ENCODE measurements at places on chromosomes 7 and 10.
A peak's percentile ranks its signal among the peaks of the same experiment; 100 is the strongest.

- DNase-seq: no peak
Observed at GRCh38 chr7:74233655-74234285, 20.4 kb downstream of the RFC2 start.

DNA sequence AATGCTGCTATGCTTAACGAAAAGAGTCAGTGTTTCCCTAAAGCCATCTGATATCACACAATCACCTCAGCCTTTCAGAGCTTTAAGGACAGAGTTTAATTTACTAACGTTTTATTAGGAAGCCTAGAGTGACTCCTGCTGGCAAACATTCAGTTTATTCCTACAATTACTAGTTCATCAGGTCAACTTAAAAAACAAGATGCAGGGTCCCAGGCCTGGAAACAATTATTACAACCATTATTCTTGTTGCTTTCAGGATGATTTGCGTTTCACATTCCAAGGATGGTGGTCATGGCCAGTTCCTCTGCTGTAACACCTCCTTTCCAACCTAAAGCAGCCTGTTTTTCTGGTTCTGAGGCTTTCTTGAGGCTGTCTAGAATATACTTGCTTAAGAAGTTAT lies 1.5 kb upstream of the FAM53B start:
- no peak for DNase-seq

DNA sequence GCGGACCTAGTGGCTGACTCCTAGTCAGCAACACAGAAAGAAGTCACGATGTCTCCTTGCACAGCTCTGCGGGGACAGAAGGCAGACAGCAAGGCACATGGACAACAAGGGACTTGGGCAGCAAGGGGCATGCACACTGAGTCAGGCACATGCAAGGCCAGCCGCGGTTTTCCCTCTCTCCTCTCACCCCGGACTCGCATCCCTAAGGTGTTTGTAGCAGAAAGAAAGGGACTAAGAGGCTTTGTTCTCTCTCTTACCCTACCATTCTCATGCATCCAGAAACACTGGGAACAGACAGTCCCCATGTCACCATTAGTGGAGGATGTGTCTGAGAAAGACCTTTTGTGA lies 193.3 kb upstream of the PHF14 start:
- DNase-seq: no peak

- no peak for DNase-seq
Observed at GRCh38 chr7:48511080-48511479, 339.8 kb downstream of the ABCA13 start.

- no peak for DNase-seq
Observed at GRCh38 chr7:137961200-137962177, 40.4 kb downstream of the CREB3L2 start.

DNA sequence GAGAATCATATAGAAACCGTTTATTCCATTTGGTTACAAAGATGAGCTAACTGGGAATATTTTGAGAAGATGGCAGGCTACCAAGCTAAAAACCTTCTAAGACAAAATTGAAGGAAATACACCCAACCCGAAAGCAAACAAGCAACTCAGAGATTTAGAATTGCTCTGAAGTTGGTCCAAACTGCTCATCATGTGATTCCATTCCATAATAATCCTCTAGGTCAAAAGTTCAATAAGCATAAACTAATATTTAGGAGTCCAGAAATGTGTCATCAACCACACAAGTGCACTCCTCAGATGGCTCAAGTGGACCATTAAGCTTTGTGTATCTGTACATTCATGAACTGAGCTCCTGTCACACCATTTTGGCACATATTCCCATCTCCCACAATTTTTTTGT lies 28.7 kb downstream of the DGKI start:
- no peak for DNase-seq

GRCh38 chr7:93723424-93724124 lies 149.1 kb upstream of the CALCR start:
- no peak for DNase-seq

DNA sequence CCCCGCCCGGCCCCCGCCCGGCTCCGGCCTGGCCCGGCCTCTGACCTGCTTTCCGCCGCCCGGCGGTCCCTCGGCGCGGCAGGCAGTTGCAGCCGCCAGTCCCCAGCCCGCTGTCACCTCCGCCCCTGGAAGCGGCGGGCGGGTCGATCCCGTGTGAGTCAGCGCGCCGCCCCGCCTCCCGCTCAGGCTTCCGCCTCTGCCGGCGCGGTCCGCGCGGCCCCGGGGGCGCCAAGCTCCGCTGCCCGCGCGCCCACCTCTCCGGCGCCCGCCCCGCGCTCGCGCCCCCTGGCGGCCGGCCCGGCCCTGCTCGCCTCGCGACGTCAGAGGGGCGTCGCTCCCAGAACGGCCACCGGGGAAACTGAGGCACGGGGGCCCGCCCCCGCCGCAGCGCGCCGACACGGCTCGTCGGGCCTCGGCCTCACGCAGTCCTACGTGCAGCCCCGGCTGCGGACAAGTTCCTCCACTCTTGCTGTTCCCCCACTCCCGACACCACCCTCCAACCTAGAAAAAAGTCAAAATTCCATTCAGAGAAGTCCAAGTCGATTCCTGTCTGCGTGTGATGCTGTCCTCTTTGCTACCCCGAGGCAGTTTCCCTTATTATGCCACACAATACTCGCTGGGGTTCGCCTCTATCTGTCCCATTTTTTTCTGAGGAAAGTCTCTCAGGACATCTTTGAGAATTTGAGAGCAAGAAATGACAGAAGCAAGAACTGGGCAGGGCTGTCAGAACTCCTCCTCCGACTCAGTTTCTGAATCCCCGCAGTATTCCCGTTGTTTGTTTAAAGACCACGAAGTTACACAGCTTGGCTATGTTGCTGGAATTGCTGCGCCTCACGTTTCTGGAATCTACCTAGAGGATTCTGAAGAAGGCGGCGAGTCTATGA lies at the start of gene DNMBP:
Gene DNMBP (minus strand): TSS at position 155 of the 884 bp plus-strand sequence. CDS start 37,823 bp downstream, outside the sequence.
- DNase-seq: no peak

DNA sequence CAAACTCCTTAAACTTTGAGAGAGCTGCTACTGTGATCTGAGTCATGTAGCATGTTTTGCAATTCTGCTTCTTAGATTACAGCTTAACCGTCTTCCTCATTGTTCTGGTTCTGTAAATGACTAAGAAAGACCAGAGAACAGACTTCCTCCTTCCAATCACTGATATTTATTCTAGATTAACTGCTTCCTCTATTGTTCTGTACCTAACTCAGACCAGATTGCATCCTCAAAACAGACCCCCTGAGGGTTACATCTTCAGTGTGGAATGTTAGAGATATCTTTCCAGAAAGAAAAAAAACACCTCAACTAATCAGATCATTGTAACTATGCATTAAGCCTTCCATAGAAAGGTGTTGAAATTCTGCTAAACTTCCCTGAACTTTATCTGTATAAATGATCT lies 5.7 kb upstream of the PIP start:
- DNase-seq: no peak

- DNase-seq: no peak
Observed at GRCh38 chr10:86813101-86813500, 56.7 kb downstream of the BMPR1A start.

- DNase-seq: no peak
Observed at GRCh38 chr7:34177476-34177875, 272.1 kb downstream of the BMPER start.

- DNase-seq: no peak
Observed at GRCh38 chr7:127413962-127414361, 21.5 kb upstream of the ZNF800 start.

GRCh38 chr10:103333934-103334520 lies 16.9 kb downstream of the PCGF6 start:
- peak; percentile 1 for DNase-seq

DNA sequence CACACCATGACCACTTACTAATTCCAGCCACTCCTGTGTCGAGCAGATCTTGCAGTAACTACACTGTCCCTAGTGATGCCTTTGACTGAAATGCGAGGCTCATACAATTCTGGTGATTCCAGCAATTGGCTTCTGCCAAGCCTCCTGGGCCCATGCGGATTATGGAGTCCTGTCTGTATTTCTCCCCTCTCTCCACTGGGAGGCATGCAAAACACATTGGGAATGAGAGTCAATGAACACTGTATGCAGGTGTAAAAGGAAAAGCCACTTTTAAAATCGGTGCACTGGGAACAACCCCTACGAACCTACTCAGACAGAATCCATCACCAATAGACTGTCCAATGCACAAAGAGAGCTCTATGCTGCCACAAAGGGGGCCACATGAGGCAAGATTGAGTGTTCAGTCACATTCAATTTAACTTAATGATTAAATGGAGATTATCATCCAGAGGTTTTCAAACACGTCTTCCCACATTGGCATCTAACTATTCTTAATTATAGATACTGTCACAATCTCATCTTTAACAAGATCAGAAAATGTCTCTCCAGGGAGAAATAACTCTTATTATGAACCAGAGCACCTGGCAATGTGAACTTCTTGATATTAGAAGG lies 550.6 kb downstream of the GLRX3 start:
- DNase-seq: no peak

Measured in NCI-H1417 treated with DMSO at 0.1 percent for 48 hours (cell line).